ENCODE measurements at places on chromosomes 7 and 10.

- no peak for DNase-seq
These were observed 76.7 kb upstream of the HABP2 start for GRCh38 chr10:113476191-113476590.

DNA sequence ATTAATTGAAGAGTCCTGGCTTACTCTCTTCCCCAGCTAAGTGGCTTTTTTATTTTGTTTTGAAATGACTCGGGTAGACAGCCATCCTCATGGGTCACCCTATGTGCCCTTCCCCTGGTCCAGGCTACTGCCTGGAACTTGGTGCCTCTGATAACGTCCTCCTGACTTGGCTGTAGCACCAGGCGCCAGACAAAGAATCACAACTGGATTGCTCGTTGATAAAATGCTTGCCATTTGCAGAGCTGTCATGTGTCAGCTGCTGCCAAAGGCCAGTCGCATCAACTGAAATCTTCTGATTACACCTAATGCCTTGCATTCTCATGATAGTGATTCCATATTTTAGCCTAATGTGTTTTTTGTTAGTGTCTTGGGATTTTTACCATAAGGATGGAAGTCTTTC, 27.4 kb upstream of the ABLIM1 start:
- no peak for DNase-seq

DNA sequence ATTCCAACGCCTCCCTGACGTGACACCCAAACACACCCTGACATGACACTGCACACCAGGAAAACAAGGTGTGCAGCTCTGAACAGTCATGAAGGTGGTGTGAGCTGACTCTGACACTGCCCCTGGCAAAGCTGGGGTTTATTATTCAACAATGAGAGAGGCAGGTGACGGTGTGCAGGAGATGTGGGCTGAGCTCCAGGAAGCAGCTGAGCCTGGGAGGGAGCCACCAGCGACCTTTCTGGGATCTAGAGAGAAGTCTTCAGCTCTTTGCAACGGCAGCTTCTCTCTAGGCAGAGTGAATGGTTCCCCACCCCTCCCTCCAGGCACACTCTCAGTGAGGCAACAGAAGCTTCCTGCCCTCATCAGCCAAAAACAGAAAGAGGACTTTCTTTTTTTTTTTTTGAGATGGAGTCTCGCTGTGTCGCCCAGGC, 65.6 kb downstream of the SH3PXD2A start:
- DNase-seq: no peak

GRCh38 chr7:110027385-110027784, 1063.5 kb upstream of the LRRN3 start:
- DNase-seq: no peak
